Caco-2 (cell line): ENCODE measurements at places on chromosomes 7 and 10. TPM values are rescaled to one million over a fixed set of nuclear protein-coding genes. Genes with fewer than 3 reads are reported as not detected.

- peak; percentile 8 for DNase-seq
Observed at GRCh38 chr7:31335884-31336201, 4.7 kb downstream of the NEUROD6 start.

DNA sequence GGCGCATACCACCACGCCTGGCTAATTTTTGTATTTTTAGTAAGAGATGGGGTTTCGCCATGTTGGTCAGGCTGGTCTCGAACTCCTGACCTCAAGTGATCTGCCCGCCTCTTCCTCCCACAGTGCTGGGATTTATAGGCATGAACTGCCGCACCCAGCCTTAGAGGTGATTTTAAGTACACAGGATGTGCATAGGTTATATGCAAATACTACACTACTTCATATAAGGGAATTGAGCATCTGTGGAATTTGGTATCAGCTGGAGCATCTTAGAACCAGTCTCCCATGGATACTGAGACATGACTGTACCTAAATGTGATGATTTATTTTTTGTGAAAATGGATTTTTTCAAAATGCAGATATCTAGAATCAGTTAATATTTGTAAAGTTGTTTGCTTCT is 21.1 kb downstream of the WAC start:
- no peak for DNase-seq

OR13A1 gene
- not detected in 2 replicates for total RNA-seq

GRCh38 chr7:99032928-99033327 is 111.0 kb downstream of the SMURF1 start:
- no peak for DNase-seq

- DNase-seq: no peak
Observed at GRCh38 chr10:266974-267425, 131.7 kb downstream of the ZMYND11 start.

SLC26A3 gene
- 0.79 and 2.0 TPM in 2 replicates for total RNA-seq

ADAMTS14 gene
- not detected in 2 replicates for total RNA-seq

DNA sequence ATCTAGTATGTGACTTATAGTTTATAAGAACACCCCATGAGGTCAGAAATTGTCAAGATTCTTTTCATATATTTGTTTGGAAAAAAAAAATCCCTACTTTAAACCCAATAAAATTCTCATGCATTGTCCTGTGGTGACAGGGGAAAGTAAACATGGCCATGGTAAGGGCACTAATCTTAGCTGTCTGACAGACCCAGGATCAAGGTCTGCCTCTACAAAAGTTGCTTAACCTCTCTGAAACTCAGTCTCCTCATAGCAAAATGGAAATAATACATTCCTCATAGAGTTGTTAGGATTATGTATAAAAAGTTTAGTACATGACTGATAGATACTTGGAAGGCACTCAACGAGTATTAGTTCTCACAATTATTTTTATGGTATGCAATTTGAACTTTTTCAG is 22.3 kb upstream of the AKAP9 start:
- DNase-seq: no peak

PLCE1 gene
- 10.7 and 12.8 TPM in 2 replicates for total RNA-seq

TUBAL3 gene
- total RNA-seq: 0.39 TPM in 1 of 2 replicates, not detected in the other

- DNase-seq: no peak
Observed at GRCh38 chr10:102163342-102163989, 11.3 kb downstream of the NOLC1 start.
